Right renal pelvis (tissue), 4 donors: ENCODE measurements at places on chromosomes 6 and 20.
A peak's percentile ranks its signal among the peaks of the same experiment; 100 is the strongest.

DNA sequence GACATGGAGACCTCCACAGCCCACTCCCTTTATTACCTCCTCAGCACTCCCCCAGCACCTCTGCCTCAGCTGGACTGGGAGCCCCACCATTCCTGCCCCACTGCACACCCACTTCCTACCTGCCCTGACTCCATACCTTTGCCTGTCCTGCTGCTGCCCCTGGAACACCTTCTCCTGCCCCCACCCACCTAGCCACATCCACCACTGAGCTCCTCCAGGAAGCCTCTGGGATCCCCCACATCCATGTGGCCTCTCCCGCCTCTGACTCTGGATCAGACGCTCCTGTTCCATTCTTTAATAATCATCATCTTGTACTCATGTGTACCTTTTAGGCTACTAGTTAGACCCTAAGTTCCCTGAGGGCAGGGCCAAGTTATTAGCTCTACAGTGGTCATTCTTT lies 2.2 kb upstream of the SDCBP2 start:
- DNase-seq = no peak

DNA sequence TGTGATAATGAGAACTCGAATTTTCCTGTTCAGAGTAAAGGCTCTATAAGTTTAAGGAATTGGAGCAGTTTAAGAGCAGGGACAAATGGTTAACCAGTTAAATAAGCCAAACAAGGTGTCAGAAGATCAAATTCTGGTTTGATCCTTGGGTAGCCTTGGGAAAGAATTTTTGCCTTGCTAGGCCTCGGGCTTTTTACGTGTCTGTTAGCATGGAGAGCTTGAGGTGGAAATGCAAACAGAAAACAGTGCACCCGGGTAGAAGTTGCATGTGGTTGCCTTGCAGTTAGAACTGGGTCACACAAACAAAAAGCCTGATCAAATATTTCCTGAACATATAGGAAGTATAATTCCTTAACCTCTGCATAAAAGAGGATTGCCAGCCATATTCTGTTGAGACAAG lies 58.3 kb downstream of the RIN2 start:
- DNase-seq = no peak

- no peak for DNase-seq
Observed at GRCh38 chr6:53790886-53791285, 3.9 kb upstream of the LRRC1 start.

DNA sequence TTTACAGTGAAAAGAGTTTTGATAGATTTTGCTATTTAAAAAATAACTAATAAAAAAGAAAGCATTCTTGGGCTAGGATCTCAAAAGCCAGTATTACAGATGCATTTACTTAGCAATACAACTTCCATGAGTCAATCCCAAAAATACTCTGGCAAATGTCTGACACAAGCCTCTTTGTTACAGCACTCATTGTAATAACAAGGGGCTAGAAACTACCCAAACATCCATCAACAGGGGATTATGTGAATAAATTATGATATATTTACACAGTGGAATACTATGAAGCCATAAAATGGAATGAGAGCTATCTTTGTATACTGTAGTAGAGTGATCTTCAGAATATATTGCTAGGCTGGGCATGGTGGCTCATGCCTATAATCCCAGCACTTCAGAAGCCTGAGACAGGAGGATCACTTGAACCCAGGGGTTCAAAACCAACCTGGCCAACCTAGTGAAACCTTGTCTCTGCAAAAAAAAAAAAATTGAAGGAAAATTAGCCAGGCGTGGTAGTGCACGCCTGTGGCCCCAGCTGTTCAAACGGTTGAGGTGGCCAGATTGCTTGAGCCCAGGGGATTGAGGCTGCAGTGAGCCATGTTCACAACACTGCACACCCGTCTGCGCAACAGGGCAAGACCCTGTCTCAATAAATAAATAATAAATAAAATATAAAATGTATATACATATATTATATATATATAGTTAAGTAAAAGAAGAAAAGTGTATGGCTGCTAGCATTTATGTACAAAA lies 34.7 kb upstream of the TOP1 start:
- DNase-seq = no peak

- peak; percentile 36 for DNase-seq
Observed at GRCh38 chr20:6164421-6165341, 41.9 kb upstream of the FERMT1 start.

DNA sequence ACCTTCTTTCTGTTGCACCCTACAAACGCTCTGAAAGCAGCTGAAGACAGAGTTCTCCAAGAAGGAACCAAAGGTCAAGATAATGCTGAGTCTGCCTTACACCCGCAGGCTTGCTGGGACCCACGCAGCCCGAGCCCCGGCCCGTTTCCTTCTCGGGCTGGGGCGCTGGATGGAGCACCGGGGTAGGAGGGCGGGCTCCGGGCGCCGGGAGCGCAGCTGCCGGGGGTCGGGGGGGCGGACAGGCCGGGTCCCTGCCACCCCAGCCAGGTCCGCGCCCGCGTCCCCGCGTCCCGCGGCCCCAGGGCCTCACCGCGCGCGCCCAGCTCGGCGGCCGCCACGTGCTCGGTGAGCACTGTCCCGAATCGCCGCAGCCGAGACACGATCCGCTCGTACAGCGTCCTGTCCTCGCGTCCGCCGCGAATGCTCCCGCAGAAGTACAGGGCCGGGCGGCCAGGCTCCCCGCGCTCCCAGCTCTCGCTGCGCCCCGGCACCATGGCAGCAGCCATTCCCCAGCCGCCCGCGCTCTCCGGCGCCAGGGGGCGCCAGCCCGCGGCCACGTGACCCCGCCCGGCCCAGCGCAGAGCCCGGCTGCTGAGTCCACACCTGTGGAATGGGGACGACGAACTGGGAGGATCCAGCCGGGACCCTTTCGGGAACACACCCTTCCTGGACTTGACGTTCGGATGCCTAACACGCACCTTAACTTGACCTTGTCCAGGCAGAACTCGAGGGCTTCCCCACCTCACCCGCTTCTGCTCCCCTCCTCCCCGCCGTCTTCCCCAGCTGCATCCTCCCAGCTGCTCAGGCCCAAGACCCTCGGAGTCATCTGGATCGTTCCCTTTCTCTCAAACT lies at the start of gene DNPH1:
TSS of gene DNPH1 (minus strand) at position 531 of the 852 bp plus-strand sequence. CDS start at position 506, 25 bp downstream.
- peak; percentile 60 for DNase-seq

DNA sequence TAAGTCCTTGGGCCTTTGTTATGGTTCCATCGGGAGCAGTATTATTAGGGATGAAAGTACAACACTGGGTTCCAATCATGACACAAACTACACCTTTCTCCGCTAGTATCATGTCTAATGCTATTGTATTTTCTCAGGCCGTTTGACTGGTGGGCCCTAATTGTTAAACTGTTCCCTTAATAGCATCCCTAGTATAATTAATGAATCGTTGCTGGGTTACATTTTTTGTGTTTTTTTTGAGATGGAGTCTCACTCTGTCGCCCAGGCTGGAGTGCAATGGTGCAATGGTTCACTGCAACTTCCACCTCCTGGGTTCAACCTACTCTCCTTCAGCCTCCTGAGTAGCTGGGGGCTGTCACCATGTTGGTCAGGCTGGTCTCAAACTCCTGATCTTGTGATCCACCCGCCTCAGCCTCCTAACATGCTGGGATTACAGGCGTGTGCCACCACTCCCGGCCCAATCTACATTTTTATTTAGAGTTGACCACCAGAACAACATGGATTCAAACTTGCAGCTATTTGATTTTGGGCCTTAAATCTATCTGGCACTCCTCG lies 4.1 kb upstream of the ZNFX1 start:
- DNase-seq = no peak

GRCh38 chr20:63941282-63942081 lies 14.7 kb downstream of the UCKL1 start:
- no peak for DNase-seq

DNA sequence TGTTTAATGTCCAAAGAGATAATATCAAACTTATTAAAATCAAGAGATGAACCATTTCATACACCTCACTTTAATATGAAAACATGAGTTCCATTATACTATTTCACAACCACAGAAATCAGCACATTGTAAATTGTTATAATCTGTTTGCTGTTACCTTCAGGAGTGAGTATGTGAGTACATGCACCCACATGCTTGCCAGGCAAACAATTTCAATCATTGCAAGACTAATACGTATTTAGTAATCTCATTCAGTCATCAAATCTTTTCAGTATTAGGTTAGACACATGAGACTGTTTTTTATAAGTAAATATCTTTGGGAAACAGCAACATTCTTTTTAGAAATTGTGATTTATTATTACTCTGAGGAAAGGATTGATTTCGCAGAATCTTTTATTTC lies 9.3 kb upstream of the EPM2A start:
- DNase-seq = no peak

- no peak for DNase-seq
Observed at GRCh38 chr20:41232973-41233926, 84.3 kb downstream of the ZHX3 start.

GRCh38 chr6:150895928-150896632 lies 30.6 kb downstream of the MTHFD1L start:
- no peak for DNase-seq

- no peak for DNase-seq
Observed at GRCh38 chr6:121645100-121645745, 209.8 kb downstream of the GJA1 start.

GRCh38 chr6:75863001-75863400 lies 114.0 kb downstream of the MYO6 start:
- DNase-seq = no peak

- DNase-seq = no peak
Observed at GRCh38 chr6:46035242-46035641, 19.6 kb upstream of the CLIC5 start.

- DNase-seq = no peak
Observed at GRCh38 chr6:30883685-30884520, at the start of gene DDR1. Gene DDR1 (plus strand): TSS chr6:30884519. CDS start chr6:30888730, 4,211 bp downstream.

DNA sequence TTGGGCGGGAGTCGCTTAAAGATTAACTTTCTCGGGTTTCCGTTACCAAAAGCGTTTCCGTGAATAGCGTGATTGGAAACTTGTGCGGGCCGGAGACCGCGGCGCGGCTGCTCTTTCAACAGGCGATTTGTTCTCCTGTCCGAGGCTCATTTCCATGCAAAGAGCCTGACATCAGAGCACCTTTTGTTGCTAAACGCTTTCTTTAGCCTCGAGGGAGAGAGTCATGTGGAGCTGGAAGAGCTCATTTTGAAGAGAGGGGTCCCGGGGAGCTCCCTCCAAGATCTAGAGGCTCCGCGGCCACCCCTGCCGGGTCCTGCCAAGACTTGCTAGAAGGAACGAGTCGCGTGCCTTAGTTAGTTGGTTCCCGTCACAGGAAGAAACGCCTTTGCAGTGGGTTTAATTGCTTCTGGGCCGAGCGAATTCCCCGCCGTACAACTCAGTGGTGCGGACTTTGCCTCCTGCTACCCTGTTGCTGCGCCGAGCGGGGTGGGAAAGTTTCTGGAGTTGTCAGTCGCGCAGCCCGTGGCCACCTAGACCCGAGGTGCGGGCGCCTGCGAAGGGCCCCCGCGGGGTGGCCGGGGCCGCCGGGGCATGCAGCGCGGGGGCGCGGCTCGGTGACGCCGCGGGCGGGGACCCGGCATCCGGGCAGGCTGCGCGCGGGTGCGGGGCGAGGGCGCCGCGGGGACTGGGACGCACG lies at the start of gene SASH1:
TSS of gene SASH1 (plus strand) at position 489 of the 697 bp plus-strand sequence. CDS start 230 bp downstream, outside the sequence.
- DNase-seq = peak; percentile 53

GRCh38 chr20:33667676-33668465 lies 1.1 kb downstream of the ACTL10 start:
- DNase-seq = no peak

DNA sequence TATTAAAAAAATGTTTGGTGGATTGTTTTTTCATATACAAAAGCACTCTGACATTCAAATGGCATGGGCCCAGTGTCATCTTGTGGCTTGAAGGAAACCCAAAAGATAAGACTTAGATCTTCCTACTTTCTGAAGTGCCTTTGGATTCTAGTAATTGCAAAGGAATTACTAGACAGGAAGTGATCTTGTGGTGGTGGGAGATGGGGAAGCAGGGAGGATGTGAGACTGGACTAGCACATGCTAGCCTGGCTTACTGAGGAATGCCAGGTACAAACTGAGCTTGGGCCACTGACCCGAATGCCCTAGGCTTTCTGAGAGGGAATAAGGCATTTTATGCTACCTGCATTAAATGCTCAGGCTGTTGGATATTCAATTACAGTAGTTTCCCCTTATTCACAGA lies 59.0 kb downstream of the AFG1L start:
- no peak for DNase-seq

GRCh38 chr6:45625191-45625664 lies 247.5 kb upstream of the SUPT3H start:
- DNase-seq = no peak

- DNase-seq = no peak
Observed at GRCh38 chr20:58026361-58026760, 202.1 kb downstream of the ANKRD60 start.

GRCh38 chr6:127854009-127854408 lies 46.8 kb downstream of the THEMIS start:
- no peak for DNase-seq

DNA sequence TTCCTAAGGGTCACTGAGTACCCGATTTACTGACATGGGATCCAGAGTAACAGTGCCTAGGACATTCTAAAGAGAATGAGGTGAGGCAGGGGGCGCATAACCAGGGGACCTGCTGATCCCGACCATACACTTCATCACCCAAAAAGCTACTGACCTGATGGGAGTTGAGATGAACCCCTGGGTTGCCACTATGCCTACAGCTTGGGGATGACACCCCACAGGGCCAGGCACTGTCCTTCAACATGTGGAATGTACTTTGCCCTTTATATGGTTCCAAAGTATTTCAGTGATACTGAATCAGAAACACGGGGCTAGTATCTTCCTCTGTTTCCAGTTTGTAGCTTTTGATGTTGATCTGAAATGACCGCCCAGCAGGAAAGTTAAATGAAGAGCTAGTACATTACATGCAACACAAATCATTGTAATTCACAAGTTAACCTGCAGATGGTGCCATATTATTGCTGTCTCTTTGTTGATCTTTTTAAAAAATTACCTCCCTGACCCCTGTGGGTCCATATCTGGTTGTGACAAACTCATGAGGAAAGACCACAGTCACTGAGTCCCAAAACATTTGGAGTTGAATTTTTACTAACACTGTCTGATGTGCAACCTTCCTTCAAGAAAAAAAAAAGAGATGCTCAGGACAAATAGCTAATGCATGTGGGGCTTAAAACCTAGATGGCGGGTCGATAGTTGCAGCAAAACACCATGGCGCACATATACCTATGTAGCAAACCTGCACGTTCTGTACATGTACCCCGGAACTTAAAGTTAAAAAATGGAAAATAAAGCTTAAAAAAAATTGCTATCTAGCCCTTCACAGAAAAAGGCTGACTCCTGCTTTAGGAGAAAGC lies 42.7 kb upstream of the GCNT2 start:
- no peak for DNase-seq

- no peak for DNase-seq
Observed at GRCh38 chr20:34475979-34476736, 40.1 kb upstream of the DYNLRB1 start.

DNA sequence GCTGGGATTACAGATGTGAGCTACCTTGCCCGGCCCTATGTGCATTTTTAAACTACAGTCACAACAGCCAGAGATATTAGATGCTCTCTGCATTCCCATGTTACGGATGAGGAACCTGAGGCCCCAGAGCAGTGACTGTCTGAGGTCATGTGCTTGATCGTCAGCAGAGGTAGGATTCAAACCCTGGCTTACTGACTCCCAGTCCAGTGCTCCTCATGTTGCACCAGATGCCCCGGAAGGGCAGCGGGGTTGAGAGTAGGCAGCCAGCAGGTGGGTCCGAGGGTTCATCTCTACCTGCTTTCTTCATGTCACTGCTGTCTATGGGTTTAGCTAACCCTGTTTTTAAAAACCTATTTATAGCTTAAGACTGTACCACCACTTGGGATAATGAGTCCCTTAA lies 9.3 kb upstream of the ZNF335 start:
- no peak for DNase-seq
